ENCODE measurements at places on chromosomes 11 and 22.
A peak's percentile ranks its signal among the peaks of the same experiment; 100 is the strongest.

- no peak for DNase-seq
Observed at GRCh38 chr11:125111001-125111342, 454 bp downstream of the TMEM218 start.

GRCh38 chr22:46365166-46365624 is 29.7 kb downstream of the TRMU start:
- peak; percentile 43 for DNase-seq

DNA sequence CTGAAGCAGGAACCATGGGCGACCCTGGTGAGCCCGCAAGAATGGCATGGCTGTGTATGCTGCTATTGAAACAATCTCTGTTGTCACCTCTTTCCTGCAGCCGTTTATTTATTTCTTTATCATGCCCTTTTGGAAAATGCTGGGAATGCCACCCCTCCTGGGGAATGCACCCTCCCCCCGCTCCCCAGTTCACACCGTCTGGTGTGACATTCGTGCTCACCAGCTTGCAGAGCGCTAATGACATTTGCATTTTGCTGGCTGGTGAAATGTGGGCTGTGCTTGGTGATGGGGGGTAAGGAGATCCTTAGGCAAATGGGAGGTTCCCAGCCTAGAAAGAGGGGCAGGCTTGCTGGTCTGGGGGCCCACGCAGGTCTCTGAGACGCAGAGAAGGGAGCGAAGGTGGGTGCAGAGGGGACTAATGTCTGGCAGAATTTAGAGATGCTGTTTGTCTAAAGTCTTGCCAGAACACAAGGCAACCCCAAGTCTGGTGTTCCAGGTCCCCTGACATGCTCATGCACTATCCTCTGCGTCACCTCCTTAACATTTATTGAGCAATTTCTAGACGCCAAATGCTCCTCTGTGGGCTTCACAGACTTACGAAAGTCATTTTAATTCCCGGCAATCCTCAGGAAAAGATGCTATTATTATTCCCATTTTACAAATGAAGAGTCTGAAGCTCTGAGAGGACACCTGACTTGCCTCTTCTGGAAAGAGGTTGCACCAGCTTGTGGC is 91.7 kb downstream of the TP53I11 start:
- no peak for DNase-seq

DNA sequence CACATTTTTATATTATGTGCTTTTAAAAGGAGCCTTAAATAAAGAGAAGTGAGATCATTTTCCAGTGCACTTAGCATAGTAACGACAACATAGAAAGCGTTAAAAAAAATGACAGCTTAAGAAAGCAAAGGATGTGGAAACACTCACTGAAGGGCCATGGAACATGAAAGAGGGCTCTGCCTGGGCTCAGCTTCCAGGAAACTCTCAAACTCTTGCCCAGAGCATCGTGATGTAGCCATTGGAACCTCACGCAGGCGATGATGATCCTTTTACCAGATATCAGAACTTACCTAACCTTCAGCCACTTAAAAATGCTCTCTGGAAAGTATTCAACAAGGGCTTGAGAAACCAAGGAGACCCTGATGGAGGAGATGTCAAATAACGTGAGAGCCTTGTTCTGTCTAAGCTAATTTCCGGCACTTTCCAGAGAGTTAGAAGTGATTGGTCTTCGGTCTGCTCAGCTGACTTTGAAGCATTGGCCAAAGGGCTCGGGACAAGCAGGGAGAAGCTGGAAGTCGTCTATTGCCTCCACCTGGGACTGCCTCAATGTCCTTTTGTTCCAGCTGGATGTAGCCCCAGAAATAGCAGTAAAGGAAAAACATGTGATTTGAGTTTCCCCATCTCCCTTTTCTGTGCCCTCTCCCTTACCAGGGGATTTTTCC is 21.5 kb upstream of the ETS1 start:
- no peak for DNase-seq

- DNase-seq = no peak
Observed at GRCh38 chr11:66889960-66890359, 33.1 kb downstream of the LRFN4 start.

DNA sequence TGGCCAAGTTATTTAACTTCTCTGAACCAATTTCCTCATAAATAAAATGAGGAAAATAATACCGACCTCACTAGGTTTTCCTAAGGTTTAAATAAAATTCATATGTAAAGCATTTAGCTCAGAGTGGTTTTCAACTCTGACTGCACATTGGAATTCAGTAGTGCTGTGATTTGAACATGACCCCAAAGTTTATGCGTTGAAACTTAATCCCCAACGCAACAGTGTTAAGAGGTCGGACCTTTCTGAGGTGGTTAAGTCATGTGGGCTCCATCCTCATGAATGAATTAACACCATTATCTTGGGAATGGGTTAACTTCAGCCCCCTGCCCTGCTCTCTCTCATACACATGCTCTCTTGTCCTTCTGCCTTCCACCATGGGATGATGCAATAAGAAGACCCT is 322.2 kb downstream of the AASDHPPT start:
- no peak for DNase-seq

- no peak for DNase-seq
Observed at GRCh38 chr11:9489080-9489765, 28.4 kb downstream of the ZNF143 start.

GRCh38 chr22:28813772-28814518 is 13.6 kb upstream of the XBP1 start:
- no peak for DNase-seq

GRCh38 chr11:28470180-28470579 is 362.0 kb downstream of the METTL15 start:
- no peak for DNase-seq

DNA sequence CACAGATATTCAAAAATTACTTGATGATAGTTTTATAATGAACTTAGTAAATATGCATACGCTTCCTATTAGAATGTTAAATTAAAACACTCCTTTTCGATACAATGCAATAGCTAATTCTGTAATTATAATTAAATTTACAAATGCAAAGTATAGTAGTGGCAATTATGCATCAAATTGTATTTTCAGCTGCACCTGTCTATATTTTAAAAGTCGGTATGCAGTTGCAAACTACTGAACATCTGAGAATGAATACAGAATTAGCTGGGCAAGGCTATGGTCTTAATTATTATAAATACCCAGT is 110.4 kb upstream of the ARHGAP42 start:
- no peak for DNase-seq

- no peak for DNase-seq
Observed at GRCh38 chr11:73152861-73153483, 10.9 kb upstream of the FCHSD2 start.

DNA sequence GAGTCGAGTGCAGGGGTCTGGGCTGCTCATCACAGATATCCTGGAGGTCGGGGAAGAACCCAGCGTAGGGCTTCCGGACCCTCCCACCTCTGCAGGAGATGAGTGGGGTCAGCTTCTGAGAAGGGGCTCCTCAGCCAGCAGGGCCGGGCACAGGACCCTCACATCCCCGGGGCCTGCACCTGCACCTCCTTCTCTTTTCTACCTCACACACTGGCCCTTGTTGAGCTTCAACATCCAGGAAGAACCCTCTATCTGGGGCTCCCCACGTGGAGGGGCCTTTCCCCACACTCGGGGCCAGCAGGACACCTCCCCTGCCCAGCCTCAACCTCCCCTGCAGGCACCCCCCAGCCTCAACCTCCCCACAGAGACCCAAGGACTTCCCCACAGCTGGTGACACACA is 299.4 kb downstream of the CTTN start:
- no peak for DNase-seq

- DNase-seq = no peak
Observed at GRCh38 chr11:24312464-24313238, 184.2 kb upstream of the LUZP2 start.

- no peak for DNase-seq
Observed at GRCh38 chr11:76177250-76177686, 29.0 kb downstream of the WNT11 start.
